Stimulated activated CD4-positive, alpha-beta T cell treated with anti-CD3 and anti-CD28 coated beads, Interleukin-1b, Interleukin-23, amount 100 ng/mL, for 1 hour (primary cell): ENCODE measurements at places on chromosomes 2 and 18.

DNA sequence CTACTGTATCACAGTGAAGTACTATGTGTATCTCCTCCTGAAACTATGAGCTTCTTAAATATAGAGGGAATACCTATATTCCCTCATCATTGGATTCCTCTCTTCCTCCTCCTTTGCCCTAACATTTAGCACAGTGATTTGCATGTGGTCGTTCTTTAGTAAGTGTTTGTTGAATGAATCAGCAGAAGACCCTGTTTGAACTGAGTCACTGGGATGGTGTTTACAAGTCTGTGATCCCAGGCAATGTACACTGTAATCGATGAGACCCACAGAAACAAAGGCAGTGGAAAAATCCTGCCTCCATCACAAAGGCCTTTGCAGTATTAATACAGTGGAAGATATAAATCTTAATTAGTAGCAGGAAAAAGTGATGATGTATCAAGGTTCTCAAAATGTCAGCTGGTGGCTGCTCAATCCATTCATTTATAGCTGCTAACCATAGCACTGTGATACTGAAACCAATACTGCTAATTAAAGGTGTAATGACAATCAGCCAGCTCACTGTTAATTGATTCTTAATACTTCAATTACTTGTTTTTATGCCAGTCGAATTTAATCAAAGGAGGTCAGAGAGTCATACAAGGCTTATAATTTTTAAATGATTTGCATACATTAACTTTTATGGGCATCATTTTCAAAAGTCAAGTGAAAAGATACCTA, 20.8 kb upstream of the MYO3B start:
- no peak for DNase-seq

- no peak for DNase-seq
Measured at GRCh38 chr2:85048534-85048933, 77.6 kb downstream of the KCMF1 start.

- DNase-seq = no peak
Measured at GRCh38 chr2:44946372-44947027, 5.0 kb downstream of the SIX3 start.

GRCh38 chr2:119760956-119761275, 1.2 kb downstream of the PTPN4 start:
- no peak for DNase-seq

GRCh38 chr18:78822171-78822948, 157.3 kb upstream of the SALL3 start:
- no peak for DNase-seq
